Naive B cell (primary cell): ENCODE measurements at places on chromosomes 2 and 18. TPM values are rescaled to one million over a fixed set of nuclear protein-coding genes. Genes with fewer than 3 reads are reported as not detected.

DSC3 gene
- not detected for polyA plus RNA-seq

MRPS9 gene
- polyA plus RNA-seq: 16.8 TPM

GULP1 gene
- polyA plus RNA-seq: not detected

GCG gene
- not detected for polyA plus RNA-seq

ZAP70 gene
- 3.6 TPM for polyA plus RNA-seq

CROCC2 gene
- polyA plus RNA-seq: not detected

SAG gene
- polyA plus RNA-seq: not detected

PIAS2 gene
- 25.0 TPM for polyA plus RNA-seq

ACMSD gene
- not detected for polyA plus RNA-seq

KCNK3 gene
- polyA plus RNA-seq: not detected

MLPH gene
- polyA plus RNA-seq: not detected
